ENCODE measurements at places on chromosomes 1 and 21.

- DNase-seq, result no peak
These were observed 111.9 kb downstream of the NRIP1 start for GRCh38 chr21:14952916-14953315.

DNA sequence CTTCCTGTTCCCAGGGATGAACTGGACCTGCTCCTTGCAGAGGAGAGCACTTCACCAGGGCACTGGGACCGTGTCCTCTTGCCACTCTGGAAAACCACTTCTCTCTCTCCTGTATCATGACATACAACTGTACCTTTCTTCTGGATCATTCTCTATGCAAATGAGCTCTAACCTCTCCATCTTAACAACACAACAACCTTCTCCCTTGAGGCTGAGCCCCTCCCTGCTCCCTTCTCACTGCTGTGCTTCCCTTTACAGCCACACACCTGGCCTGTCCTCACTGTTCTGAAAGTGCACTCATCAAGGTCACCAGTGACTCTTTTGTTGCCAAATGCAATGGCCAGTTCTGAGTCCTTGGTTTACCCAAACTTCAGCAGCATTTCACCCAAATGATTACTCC is 54.5 kb upstream of the MRPS6 start:
- DNase-seq, result no peak

GRCh38 chr21:26977746-26978145 is 10.9 kb upstream of the ADAMTS5 start:
- DNase-seq, result no peak

GRCh38 chr21:42586406-42586805 is 67.0 kb upstream of the PDE9A start:
- DNase-seq, result no peak

DNA sequence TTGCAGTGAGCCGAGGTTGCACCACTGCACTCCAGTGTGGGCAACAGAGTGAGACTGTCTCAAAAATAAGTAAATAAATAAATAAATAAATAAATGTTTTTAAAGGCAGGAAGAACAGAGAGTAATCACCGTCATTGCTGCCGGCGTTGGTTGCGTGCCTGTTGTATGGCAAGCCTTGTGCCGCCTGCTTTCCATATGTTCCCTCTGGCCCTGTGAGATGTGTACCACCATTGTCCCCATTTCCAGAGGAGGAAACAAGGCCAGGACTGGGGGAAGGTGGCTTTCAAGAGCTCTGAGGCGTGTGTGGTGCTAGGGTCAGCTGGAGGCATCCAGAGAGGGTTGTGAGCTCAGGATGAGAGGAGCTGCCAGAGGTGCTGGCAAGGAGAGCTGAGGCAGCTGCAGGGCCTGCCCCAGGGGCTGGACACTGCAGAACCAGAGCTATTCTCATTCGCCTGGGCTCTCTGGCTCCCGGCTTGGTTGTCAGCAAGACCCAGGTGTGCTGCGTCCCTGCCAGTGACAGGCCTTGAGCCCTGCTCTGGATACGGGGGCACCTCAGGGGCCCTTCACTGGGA is 5.2 kb upstream of the MARCKSL1 start:
- DNase-seq, result no peak

DNA sequence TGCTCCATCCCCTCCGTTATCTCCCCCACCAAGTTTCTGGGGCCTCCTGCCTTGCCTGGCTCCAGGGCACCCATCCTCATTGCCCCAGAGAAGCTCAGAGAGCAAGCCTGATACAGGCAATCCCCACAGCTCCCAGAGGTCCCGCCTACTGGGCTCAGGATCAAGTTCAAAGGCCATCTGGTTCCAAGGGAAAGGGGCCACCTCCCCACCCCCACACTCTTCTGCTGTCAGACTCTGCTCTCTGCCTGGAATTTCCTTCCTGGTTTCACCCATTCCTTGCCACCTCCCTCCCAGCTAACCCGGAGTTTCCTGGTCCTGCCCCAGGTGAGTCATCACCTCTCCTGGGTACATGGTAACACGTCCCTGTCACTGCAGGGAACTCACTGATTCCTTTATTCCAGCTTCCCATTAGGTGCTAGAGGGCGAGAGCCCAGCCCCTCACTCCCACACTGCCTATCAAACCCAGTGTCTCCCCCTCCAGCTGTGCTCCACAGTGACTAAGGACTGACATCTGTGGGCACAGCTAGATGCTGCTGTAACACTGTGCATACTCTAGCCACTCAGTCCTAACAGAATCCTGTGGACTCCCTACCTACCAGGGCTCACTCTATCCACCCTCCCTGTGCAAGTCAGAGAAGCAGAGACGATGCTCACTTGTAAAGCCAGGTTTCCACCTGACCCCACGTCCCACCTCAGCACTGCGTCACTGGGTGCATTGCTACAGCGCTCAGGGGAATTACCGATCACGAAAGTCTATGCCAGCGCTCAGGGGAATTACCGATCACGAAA is 21.8 kb downstream of the RSPH1 start:
- DNase-seq, result no peak

- no peak for DNase-seq
These were observed 4.2 kb downstream of the RASSF5 start for GRCh38 chr1:206511362-206512057.

- no peak for DNase-seq
These were observed 70.6 kb upstream of the ZBTB18 start for GRCh38 chr1:243980471-243980870.

- DNase-seq, result no peak
These were observed 9.1 kb downstream of the TUFT1 start for GRCh38 chr1:151549199-151549598.

- DNase-seq, result no peak
These were observed 92.4 kb upstream of the GPR88 start for GRCh38 chr1:100445565-100445964.

DNA sequence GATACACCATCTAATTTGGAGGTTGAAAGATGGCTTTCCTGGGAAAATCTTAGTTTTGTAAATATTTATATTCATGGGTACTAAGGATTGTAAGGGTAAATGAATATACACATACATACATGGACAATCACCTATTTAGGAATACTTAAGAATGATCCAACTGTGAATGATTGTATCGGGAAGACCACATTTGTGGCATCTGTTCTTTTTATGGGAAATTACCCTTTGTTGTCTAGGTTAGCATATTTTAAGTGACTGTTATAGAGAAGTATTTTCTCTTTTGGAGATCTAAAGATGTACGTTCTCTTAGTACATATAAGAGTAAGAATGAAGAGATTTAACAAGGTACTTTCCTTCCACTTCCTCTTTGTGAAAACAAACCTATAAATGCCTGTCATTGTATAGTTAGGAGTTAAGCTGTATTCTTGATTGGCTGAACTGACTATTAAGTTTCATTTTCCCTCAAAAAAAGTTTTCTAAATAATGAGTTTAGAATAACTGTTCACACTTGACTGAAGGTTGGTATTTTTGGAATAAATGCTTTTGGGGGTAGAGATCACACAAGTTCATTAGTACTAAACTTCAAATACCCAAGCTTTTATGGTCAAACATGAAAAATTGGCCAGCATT is 26.7 kb downstream of the SNX7 start:
- DNase-seq, result no peak

GRCh38 chr1:220879076-220879508 is at the start of gene HLX:
Gene HLX, plus strand, starts transcription at chr1:220879443. Its CDS starts 415 bp downstream, at chr1:220879858.
- DNase-seq, result no peak

All from activated CD8-positive, alpha-beta memory T cell treated with anti-CD3 and anti-CD28 coated beads for 48 hours (primary cell).